ENCODE measurements at places on chromosomes 2 and 18.

DNA sequence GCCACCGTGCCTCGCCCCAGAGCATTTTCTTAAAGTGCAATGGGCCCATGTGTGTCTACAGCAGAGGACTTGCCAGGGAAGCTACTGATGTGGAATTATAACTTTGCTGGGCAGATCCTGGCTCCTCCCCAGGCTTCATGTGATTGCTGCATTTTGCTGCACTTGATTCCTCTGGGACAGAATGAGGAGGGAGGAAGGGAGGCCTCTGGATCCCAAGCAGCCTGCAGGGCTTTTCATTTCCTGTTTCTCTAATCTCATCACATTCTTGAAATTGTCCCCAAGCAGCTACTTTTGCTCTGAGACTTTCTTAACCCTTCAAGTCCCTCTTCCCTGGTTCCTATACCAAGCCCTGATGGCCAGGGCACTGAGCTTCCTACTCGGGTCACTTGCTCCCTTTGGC lies 134.4 kb upstream of the SEC11C start:
- no peak for DNase-seq
- H3K4me1 ChIP-seq, result no peaks in the 10 kb centered on the region
- no peaks in the 10 kb centered on the region for H3K27me3 ChIP-seq
- H3K36me3 ChIP-seq, result no peaks in the 10 kb centered on the region
- H3K4me3 ChIP-seq, result no peak overlapping the region

GRCh38 chr18:11105463-11105862 lies 43.9 kb downstream of the PIEZO2 start:
- DNase-seq, result no peak
- no peak overlapping the region for H3K27ac ChIP-seq
- H3K4me1 ChIP-seq, result no peaks in the 10 kb centered on the region
- H3K36me3 ChIP-seq, result no peaks in the 10 kb centered on the region

DNA sequence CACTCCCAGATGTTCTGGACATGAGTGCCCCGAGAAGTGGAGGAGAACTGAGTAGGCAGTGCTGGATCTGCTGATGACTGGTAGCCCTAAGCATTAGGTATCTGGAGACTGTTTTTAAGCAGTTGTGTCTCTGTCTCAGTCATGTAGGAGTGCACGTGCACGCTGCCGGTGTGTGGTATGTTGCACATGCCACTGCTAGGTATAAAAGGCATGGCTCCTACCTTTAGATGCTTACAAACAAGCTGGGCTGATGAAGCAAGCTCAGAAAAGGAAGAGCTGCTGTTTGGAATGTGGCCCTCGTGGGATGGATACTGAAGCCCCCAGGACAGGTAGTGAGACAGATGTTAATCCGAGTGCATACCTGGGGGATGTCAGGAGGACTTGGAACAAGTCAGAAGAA lies 49.1 kb downstream of the HK2 start:
- H3K27me3 ChIP-seq, result no peaks in the 10 kb centered on the region
- DNase-seq, result no peak
- peaks cover 84% of the 10 kb centered on the region for H3K36me3 ChIP-seq
- no peak overlapping the region for H3K4me3 ChIP-seq
- H3K27ac ChIP-seq, result no peak overlapping the region

DNA sequence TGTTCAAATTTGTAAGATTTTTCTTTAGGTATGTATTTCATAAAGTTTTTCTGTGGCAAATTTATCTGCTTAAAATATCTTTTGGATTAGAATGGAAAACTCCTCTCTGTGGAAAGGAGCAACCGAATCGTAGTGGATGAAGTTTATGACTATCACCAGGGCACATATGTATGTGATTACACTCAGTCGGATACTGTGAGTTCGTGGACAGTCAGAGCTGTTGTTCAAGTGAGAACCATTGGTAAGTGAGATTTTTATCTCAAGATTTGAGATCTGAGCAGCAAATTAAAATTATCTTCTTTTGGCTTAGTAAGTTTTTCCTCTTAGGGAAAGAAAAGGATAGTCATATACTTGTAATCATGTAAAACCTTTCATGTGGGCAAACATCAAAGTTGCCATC lies 14.2 kb downstream of the IL18RAP start:
- no peaks in the 10 kb centered on the region for H3K27me3 ChIP-seq
- peaks cover 39% of the 10 kb centered on the region for H3K36me3 ChIP-seq
- peak overlapping the region; percentile 68 for H3K4me3 ChIP-seq
- peak overlapping the region; percentile 96 for H3K27ac ChIP-seq
- H3K4me1 ChIP-seq, result peaks cover 31% of the 10 kb centered on the region

DNA sequence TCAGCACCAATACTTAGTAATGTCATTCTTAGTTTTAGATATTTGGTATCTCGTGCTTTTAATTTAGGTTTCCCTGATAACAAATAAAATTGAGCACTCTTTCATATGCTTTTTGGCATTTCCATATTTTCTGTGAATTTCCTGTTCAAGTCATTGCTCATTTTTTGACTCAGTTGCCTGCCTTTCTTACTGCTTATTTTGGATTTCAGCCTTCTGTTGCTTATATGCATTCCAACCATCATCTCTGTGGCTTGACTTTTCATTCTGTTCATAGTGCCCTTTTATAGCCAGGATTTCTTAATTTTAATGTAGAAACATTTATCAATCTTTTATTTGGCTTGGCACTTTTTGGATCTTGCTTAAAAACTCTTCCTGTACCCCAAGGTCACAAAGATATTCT lies 14.5 kb upstream of the KIF3C start:
- no peak overlapping the region for H3K4me3 ChIP-seq
- H3K27me3 ChIP-seq, result peaks cover 13% of the 10 kb centered on the region
- H3K4me1 ChIP-seq, result peaks cover 3% of the 10 kb centered on the region
- DNase-seq, result no peak
- no peaks in the 10 kb centered on the region for H3K36me3 ChIP-seq

GRCh38 chr2:100818003-100818605 lies 1.8 kb upstream of the NPAS2 start:
- DNase-seq, result peak; percentile 62
- peak overlapping the region; percentile 83 for H3K4me3 ChIP-seq
- peaks cover 40% of the 10 kb centered on the region for H3K27me3 ChIP-seq

GRCh38 chr2:236629961-236630872 lies 60.6 kb downstream of the ACKR3 start:
- no peak overlapping the region for H3K27ac ChIP-seq
- DNase-seq, result no peak
- H3K4me3 ChIP-seq, result no peak overlapping the region
- H3K27me3 ChIP-seq, result no peaks in the 10 kb centered on the region

DNA sequence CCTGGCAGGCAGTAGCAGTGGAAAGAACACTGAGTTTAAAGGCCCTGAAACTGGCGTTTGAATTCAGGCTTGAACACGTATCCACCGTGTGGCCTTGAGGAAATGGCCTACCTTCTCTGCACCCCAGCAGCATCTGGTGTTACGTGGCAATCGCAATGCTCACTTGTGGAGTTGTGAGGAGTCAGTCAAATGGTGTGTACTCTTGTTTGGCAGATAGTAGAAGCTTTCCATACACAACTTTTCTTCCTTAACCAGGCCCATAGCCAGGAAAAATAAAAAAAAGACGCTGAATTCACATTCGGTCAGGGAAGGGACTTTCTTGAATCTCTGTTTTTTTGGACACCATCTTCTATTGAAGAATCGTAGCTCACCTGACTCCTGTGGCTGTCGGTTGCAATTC lies 1101.5 kb upstream of the KLHL29 start:
- no peaks in the 10 kb centered on the region for H3K4me1 ChIP-seq
- H3K27ac ChIP-seq, result no peak overlapping the region
- no peak for DNase-seq
- no peaks in the 10 kb centered on the region for H3K27me3 ChIP-seq
- H3K4me3 ChIP-seq, result no peak overlapping the region

- no peaks in the 10 kb centered on the region for H3K27me3 ChIP-seq
- peak overlapping the region; percentile 87 for H3K27ac ChIP-seq
- DNase-seq, result peak; percentile 64
These were observed 6.2 kb upstream of the INPP4A start for GRCh38 chr2:98438190-98439133.

- H3K4me1 ChIP-seq, result peaks cover 8% of the 10 kb centered on the region
- H3K27ac ChIP-seq, result peak overlapping the region; percentile 43
- no peak for DNase-seq
- no peaks in the 10 kb centered on the region for H3K27me3 ChIP-seq
- H3K36me3 ChIP-seq, result no peaks in the 10 kb centered on the region
- no peak overlapping the region for H3K4me3 ChIP-seq
These were observed 22.8 kb downstream of the ATP8B1 start for GRCh38 chr18:57780318-57780705.

DNA sequence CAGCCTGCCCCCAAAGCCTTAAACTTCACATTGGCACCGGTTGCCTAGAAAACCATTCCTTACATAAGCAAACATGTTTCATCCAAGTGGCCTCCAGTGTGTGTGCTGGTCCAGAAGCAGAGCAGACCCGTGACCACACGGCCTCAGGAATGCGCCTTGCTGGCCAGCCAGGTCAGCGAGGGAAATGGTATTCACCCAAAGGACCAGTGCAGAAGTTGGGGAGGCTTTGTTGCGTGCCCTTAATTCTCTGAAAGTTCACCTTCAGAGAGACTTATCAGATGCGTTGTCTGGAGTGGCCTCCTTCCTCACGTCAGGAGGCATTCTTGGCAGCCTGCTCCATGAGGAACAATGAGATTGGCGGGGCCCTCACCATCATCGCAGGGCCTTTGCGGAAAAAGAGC lies 25.9 kb downstream of the NRP2 start:
- H3K27ac ChIP-seq, result no peak overlapping the region
- peaks cover 16% of the 10 kb centered on the region for H3K36me3 ChIP-seq
- H3K4me3 ChIP-seq, result no peak overlapping the region
- H3K4me1 ChIP-seq, result peaks cover 50% of the 10 kb centered on the region
- DNase-seq, result no peak

- peaks cover 3% of the 10 kb centered on the region for H3K36me3 ChIP-seq
- DNase-seq, result no peak
- no peak overlapping the region for H3K27ac ChIP-seq
- no peak overlapping the region for H3K4me3 ChIP-seq
- H3K27me3 ChIP-seq, result no peaks in the 10 kb centered on the region
These were observed 53.8 kb upstream of the STK17B start for GRCh38 chr2:196225213-196225612.

DNA sequence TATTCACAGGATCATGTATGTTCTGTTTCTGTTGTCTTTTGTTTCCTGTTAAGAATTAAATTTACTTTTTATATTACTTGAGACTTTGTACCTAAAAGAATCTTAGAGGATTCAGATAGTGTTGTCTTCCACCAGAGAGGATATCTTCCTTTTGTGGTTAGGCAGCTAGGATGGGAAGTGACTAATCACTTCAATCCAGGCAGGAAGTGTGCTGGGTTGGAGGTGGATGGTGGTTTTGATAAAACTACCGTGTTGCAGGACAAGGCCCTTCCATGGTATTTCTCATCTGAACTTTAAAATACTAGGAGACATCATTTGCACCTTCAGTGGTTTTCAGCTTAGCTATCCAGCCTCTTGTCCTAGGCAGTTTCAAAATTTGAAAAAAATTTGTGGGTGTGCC lies 728.6 kb upstream of the CDH2 start:
- H3K27ac ChIP-seq, result no peak overlapping the region
- H3K4me3 ChIP-seq, result no peak overlapping the region
- no peaks in the 10 kb centered on the region for H3K36me3 ChIP-seq
- H3K4me1 ChIP-seq, result no peaks in the 10 kb centered on the region

GRCh38 chr2:144707736-144708326 lies 187.9 kb upstream of the ZEB2 start:
- no peaks in the 10 kb centered on the region for H3K36me3 ChIP-seq
- H3K27me3 ChIP-seq, result no peaks in the 10 kb centered on the region
- no peak for DNase-seq
- H3K27ac ChIP-seq, result no peak overlapping the region
- no peak overlapping the region for H3K4me3 ChIP-seq

DNA sequence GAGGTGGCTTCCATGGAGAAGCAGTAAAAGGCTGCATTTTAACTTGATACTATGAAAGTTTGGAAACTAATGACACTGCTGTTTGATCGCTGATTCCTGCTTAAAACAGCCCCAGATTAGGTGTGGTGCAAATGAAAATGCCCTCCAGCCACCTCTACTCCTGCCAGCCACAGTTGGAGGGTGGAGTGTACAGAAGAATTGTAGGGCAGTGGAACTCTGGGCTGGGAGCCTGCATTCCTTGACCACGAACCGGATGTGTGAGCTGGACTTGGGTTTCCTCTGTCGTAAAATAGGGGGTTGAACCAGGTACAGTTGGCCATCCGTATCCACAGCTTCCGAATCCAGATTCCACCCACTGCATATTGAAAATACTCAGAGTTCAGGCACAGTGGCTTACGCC lies 84.6 kb upstream of the RFX8 start:
- DNase-seq, result no peak
- H3K4me3 ChIP-seq, result no peak overlapping the region
- H3K4me1 ChIP-seq, result peaks cover 32% of the 10 kb centered on the region
- H3K27ac ChIP-seq, result no peak overlapping the region
- H3K36me3 ChIP-seq, result peaks cover 26% of the 10 kb centered on the region

- peaks cover 8% of the 10 kb centered on the region for H3K36me3 ChIP-seq
- peaks cover 21% of the 10 kb centered on the region for H3K4me1 ChIP-seq
- no peak overlapping the region for H3K27ac ChIP-seq
- no peak for DNase-seq
- H3K4me3 ChIP-seq, result no peak overlapping the region
These were observed 3.8 kb downstream of the EPHA4 start for GRCh38 chr2:221568299-221568698.

DNA sequence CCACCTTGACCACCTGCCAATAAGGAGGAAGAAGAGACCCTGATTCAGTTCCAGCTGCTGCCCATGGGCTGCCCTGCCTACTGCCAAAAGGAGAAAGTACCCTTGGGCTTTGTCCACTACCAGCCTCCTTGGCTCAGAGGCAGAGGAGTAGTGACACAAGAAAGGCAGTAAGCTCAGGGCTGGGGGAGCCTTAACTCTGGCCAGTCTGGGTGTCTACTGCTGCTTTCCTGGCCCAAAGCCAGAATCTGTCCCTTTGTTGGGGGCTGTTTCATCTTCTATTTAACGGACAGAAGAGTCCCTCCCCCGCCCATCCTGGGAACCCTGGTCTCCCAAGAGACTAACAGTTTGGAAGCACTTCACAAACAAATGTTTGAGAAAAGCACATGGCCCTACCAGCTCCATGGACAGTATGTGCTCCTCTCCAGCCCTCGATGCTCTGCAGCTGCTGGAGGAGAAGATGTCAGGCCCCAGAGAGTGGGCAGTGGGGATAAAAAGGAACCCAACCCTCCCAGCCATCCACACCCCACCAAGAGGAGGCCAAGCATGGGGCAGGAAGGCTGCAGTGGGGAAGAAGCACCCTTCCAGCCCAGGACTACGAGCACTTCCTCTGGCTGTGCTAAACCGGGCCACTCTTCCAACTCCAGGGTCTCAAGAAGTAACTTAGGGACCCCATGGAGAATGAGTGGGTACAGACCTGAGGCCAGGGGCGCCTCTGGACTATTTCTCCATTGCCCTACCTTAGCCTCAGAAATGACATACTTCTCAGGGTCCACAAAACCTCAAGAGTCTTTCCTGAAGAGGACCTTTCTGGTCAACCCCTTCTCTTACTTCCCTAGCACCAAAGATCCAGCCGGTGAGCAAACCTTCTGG lies 1.2 kb downstream of the ATG9A start:
- H3K4me3 ChIP-seq, result peak overlapping the region; percentile 90
- H3K27me3 ChIP-seq, result no peaks in the 10 kb centered on the region
- peaks cover 67% of the 10 kb centered on the region for H3K36me3 ChIP-seq
- peak; percentile 61 for DNase-seq
